ENCODE measurements at places on chromosomes 4 and X. TPM values are rescaled to one million over a fixed set of nuclear protein-coding genes. Genes with fewer than 3 reads are reported as not detected.

The SEPTIN6 gene
- 105 TPM for total RNA-seq

DNA sequence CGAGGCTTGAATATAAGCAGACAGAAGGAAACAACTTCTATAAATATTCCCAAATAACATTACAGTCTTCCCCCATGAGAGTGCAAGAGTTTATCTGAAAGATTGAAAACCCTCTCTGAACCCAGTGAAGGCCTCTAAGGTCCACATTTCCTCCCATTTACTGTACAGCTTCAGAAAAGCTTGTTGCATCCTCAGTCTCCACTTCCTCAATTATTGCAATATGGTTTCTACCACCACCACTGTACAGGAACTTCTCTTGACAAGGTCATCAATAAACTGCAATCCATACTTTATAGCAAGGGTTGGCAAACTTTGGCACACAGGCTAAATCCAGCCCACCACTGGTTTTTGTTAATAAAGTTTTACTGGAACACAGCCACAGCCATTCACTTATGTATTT is 239.0 kb downstream of the THOC2 start:
- DNase-seq = no peak

GRCh38 chrX:19761554-19762295 is 125.7 kb downstream of the SH3KBP1 start:
- no peak for DNase-seq

DNA sequence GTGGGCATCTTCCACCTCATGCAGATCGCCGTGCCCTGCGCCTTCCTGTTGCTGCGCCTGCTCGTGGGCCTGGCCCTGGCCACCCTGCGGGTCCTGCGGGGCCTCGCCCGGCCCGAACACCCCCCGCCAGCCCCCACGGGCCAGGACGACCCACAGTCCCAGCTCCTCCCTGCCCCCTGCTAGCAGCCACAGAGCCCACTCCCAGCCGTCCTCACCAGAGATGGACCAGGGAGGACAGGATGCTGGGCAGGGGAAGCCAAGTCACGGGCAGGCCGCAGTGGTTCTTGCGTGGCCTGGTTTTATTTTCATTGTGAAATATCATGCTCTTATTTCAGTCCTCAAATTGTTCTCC is 15.1 kb downstream of the DGKQ start:
- no peak for DNase-seq

DNA sequence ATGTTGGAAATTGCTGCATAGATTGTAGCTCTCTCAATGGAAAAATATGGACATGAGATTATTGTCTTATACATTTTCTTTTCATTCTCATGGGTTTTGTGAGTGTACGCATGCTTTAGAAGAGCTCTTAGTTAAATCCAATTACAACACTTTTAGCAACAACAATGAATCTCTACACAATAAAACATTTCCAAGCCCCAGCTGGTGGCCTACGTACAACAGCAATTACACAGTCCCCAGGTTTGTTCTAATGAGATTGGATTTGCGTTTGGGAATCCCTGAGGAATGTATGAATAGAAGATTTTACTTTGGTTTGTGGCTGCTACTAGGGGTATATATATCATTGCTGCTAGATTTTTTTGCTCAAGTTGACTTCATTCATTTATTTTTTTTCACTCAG is 98.6 kb downstream of the FHDC1 start:
- DNase-seq = no peak

- no peak for DNase-seq
These were observed 1316.9 kb upstream of the TENM3 start for GRCh38 chr4:180926277-180926676.

GRCh38 chr4:31598639-31599038 is 878.5 kb downstream of the PCDH7 start:
- DNase-seq = no peak

DNA sequence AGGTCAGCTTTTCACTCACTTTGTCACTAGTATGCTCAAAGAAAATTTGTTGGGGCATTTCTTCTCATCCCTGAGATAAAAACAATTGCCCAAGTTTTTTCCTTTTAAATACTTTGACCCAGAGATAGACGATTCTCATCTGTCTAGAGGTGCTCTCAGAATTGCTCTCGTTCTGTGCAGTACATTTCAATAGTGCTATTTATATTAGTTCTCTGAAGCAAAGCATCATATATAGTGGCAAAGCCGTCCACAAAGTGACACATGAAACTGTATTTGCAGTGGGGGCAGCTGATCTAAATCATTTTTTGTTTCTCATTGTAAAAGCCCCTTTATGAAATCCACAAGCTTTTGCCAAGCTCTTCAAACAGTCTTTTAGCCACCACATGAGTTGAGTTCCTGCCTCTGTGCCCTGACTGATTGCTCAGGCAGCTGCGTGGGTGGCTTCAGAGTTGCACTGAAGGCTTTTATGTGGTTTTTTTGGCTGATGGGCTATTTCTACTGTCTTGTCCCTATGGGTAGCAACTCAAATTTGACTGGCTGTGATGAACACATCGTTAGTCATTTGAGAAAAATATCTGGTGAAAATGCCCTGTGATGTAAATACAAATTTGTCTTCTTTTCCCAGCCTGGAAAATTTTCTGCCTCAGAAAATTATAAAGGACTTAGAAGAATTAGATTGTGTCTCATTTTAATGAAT is 119.1 kb upstream of the OTUD4 start:
- DNase-seq = no peak

- DNase-seq = no peak
These were observed 4.2 kb upstream of the PYURF start for GRCh38 chr4:88527787-88528186.

The PHOX2B gene
- total RNA-seq = not detected

The EPGN gene
- not detected for total RNA-seq

DNA sequence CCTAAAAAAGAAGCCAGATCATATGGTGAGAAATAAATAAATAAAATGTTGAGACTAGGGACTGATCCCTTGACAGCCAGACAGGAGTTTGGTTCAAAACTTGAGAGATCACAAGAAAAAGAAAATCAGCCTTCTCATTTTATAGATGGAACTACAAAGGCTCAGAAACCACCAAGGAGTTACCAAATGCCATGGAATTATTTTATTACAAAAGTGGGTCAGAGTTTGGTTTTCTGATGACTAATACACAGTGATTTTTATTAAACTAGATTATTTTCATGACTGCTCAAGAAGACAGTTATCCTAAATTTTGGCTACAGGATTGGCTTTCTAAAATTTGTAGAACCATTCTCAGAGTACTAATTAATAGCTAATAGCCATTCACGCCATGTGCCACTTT is 6.2 kb downstream of the CXCL1 start:
- DNase-seq = no peak

The TMEM144 gene
- 9.1 TPM for total RNA-seq

DNA sequence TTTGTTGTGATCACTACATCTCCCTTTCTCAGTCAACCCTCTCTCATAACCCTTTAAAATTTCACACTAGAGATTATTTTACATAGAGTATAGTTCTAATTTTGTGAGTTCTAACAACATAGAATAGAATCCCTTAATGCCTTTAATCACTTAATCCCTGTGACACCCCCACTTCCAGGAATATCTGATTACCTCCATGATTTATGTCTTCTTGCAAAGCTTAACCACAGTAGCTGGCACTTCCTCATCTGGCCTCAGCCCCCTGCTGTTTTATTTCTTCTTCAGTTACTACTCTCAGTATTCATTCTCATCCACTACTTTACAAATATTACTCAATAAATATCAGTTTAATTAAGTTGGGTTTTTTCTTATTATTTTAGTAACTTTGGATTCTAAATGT is 340.9 kb downstream of the CENPC start:
- DNase-seq = no peak

- DNase-seq = peak; percentile 47
These were observed 3.0 kb upstream of the PDE6B start for GRCh38 chr4:622071-622995.

- no peak for DNase-seq
These were observed 180.1 kb downstream of the SMIM20 start for GRCh38 chr4:26094076-26094475.

- DNase-seq = no peak
These were observed 19.6 kb downstream of the ADGRA3 start for GRCh38 chr4:22496165-22496813.

DNA sequence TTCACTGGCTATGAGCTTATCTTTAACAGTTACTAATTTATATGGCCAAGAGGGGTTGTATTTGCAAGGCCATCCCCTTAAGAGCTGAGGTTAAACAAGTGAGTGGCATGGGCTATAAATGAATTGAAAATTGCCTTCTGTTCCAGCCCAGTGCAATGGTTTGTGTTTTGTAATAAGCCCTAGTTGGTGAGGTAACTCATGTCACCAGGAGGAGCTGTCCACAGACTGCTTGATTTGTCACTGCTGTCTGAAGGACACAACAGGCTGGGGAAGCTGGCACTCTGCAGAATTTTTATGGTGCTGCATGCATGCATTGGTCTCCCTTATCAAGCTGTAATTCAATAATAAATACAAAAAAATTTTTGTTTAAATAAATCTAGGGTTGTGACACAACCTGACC is 223.8 kb downstream of the IL1RAPL2 start:
- DNase-seq = no peak

GRCh38 chrX:15956681-15957080 is 102.1 kb upstream of the AP1S2 start:
- no peak for DNase-seq

- DNase-seq = peak; percentile 82
These were observed 587 bp downstream of the CD99 start for GRCh38 chrX:2691543-2692220.

The CTAG1B gene
- not detected for total RNA-seq

- DNase-seq = no peak
These were observed 11.5 kb downstream of the XIAP start for GRCh38 chrX:123871309-123871708.

The ELF2 gene
- 71.1 TPM for total RNA-seq

The MAGEB16 gene
- not detected for total RNA-seq

DNA sequence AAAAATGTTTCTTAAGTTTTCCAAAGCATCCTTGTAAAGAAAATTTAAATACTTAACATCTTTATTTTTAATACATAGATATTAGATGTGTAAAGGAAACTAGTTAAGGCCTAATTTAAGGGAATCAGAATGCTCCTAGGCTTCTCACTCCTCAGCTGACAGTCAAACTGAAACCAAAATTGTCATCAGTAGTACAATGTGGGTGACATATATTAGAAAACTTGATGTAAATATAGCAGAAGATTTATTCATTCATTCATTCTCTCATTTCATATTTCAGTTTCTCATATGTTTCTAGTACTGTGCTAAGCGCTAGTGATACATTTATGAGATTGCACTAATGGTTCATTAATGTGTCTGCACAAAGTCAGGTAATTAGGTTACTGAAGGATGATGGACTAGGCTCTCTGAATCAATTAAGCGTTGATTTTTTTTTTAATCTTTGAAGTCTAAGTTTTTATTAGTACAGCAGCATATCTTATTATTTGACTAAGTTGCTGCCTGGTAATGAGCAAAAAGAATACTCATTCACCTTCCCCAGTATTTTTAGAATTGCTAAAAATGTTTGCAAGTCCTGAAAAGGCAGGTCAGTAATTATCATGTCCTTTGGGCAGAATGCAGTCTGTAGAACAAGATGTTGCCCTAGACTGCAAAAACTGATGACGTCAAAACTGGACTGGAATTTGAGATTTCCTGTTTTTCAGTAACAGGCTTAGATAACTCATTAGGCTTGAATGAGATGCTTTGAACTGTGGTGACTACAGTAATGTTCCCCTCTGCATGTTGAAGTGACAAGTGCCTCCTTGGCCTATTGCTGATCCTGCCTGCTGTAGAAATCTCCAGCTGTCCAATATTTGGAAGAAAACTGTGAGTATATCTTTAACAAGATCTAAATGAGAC is 128.7 kb downstream of the ARHGAP24 start:
- no peak for DNase-seq

DNA sequence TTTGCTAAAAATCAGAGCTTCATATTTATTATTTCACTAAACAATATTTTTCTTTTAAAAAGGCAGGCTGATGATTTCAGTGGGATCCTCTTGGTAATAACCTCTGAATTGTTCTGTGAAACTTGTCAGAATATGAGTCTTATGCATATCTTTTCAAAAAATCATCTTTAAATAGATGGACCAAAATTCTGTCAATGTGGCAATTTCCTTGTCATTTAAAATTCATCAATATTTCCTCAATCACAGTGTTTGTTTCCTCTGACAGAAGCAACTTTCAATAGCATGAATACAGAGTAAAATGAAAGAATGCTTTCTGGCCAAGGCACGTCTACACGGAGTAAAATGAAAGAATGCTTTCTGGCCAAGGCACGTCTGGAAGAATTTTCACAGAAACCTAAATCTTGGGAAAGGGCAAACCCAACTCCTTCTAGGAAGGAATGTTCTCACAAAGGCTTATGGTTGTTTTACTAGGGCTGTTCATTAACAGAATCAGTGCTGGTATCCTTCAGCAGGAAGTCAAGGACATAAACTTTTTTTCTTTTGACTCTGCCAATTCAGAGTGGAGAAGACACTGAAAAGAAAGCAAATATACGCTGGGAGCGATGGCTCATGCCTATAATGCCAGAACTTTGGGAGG is 99.0 kb upstream of the GPR34 start:
- DNase-seq = no peak

DNA sequence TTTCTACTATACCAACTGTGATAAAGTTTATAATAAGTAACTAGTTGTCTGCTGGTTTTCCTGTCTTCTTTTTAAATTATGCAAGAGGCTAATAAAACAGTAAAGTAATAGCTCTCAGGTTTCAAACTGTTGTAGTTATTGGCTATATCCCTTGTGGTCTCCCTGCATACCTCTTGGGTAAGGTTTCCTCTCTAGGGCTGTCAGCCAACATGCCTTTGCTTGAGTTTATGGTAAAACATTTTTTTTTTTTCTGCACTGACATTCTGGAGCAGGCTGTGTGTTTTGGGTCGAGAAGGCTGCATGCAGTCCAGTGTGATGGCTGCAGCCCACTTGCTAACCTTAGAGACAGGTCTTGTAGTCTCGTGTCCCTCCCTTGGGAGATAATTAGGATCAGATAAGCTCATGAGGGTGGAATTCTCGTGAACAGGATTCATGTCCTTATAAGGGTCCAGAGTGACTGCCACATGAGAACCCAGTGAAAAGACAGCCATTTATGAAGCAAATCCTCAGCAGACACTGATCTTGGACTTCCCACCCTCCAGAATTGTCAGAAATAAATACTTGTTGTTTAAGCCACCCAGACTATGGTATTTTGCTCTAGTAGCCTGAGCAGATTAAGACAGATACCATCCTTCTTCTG is 831.2 kb downstream of the CCSER1 start:
- DNase-seq = no peak

The MAOB gene
- total RNA-seq = 1.5 TPM

DNA sequence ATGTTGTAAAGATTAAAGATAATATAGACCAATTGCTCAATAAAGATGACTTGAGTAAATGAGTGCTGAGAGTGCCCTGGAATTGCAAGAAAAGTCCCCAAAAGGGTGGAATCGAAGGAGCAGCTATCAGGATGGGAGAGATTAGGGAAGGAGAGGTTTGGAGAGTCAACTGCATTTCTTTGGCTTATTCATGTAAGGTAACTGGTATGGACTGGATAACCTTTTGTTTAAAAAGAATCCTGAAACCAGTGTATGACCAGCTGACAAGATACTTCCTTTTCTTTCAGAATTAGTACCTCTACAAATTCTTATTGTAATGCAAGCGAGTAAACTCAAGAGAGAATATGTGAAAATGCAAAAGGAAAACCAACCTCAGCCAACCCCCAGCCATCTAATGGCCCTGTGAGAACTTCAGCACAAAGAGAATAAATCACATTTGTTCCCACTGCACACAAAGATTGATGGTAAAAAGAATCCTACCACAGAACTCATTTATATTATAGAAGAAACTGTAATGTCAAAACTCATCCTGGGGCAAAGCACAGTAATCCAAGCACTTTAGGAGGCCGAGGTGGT is 24.5 kb upstream of the SPP1 start:
- no peak for DNase-seq

Data from spleen (tissue), 13 donors.